ENCODE measurements at places on chromosomes 6 and 20.

GRCh38 chr6:28402197-28402596 is 2.6 kb upstream of the ZSCAN12 start:
- no peak for DNase-seq

DNA sequence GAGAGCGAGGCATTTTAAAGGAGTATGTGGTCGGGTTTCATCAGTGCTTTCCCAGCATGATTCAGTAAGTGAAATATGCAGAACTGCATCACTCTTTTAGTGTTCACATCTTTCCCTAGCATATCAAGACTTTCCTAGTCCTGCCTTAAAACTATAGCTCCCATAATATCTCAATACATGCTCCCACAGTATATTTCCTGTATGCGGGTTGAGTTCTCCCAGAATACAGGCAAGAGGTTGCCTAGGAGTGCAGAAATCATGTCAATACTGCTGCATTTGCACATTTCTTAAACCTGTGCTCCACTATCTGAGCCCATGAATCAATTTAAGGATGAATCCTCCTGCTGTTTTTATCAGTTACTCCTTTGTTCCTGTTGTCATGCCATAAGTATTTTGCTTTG is 386.6 kb upstream of the SLC35B3 start:
- DNase-seq: no peak

DNA sequence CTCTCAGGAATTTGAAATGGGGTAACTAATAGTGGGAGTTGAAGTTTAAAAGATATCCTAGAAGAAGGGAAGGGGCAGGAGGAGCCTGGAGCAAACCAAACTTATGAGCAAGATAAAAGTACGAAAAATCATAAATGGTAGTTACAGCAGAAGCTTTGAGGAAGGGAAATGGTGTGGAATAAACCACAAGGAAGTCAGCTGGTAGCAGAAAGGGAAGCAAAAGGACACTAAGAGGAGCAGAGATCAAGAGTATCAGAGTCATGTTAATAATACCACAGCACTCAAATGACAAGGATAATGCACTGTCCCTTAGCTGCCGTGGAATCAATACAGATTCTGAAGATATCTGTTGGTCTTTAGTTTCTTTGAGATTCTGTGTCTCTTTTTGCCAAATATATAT is 44.9 kb upstream of the CCDC28A start:
- DNase-seq: no peak

DNA sequence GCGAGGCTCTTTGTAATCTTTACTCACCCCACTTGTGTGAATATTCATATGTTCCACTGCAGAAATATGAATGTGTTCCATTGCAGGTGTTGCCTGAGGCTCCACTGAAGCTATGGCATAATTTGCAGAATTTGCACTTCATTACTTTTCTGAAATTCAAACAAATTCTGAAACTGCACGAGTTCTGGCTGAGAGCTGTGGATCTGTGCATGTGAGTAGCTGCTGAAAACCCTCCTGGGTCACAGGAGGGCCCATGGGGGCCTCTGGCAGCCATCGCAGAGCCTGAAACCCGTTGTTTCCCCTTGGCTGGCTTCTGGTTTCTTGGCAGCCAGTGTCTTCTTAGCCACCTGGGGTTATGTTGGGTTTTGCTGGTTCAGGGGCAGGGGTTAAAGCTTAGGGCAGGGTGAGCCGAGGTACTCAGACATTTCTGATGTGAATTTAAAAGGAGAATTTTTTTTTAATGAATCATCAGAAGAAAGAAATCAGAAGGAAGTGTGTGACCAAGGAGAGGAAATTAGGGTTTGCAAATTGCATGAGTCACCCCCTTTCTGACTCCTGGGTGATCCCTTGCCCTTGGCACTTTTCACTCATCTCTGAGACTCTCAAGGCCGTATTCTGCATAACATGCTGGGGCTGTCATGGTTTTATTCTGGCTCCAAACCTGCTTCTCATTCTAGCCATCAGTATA is 40.6 kb downstream of the TOX2 start:
- no peak for DNase-seq

GRCh38 chr6:158303210-158303731 is 9.0 kb upstream of the TULP4 start:
- no peak for DNase-seq

DNA sequence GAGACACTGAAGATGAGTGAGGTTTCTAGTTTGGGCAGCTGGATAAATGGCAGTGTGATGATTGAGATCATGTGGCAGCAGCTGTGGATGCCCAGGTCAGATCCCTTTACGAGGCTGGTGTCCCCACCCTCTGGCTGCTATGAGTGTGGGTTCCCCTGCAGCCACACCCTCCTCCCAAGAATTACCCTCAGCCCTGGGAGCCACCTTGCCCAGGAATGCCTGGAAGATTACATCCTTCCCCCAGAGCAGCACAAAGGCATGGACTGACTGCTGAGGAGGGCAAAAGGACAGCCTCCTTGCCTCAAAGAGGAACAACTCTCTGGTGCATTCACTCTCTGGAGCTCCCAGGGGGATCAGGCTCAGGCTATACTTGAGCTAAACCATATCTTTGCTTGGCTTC is 15.0 kb upstream of the PKHD1 start:
- no peak for DNase-seq

DNA sequence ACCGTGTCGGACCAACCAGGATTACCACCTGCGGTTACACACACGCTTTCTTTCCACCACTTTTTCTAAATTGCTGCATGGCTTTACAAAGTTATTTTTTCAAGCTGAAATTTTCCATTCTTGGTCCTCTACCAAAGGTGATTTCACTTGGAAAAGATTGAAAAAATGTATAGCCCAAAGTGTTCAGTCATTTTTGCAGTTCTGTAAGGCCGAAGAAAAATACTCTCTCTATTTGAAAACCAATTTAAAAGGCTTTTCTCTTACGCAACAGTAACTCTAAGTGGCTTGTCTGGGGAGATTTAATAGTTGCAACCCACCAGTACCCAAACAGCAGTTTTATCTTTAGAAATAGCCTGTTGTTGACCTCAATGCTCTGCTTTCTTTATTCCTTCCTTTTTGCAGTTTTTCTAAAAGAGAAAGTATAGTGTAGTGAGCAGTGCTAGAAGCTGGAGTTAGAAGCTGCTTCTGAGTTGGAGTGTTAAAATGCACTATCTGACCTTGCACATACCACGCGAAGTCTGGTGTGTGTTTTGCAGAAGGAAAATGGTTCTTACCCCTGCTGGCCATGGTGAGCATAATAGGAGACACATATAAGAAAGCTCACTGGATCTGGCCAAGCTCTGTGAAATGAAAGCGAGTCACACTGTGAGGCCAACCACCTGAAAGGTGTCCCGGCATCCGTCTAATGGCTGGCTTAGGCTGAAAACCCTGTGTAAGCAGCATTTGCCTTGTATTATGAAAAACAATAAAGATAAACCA is 271.6 kb upstream of the PRND start:
- no peak for DNase-seq

GRCh38 chr6:15327271-15327670 is 81.4 kb downstream of the JARID2 start:
- no peak for DNase-seq

DNA sequence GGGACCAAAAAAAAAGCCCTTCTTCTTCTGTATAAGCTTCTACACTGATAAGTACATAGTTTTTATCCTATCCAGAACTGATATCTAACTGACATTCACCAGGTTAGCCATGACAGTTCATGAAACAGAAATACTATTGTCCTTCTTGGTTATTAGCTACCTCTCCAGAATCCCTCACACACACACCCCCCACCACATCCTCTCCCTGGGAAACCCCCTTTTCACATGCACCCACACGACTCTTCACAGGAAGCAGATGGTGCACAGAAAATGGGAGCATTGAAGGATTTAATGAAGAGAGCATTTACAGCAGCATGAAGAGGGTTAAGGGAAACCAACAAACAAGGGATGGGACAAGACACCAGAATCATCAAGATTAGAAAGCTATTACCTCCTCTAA is 88.9 kb downstream of the FHL5 start:
- DNase-seq: no peak

GRCh38 chr6:115680621-115681020 is 380.1 kb downstream of the FRK start:
- DNase-seq: no peak

- no peak for DNase-seq
Observed at GRCh38 chr6:42017021-42017643, 33.2 kb upstream of the TAF8 start.

- no peak for DNase-seq
Observed at GRCh38 chr6:16508959-16509358, 252.3 kb downstream of the ATXN1 start.

DNA sequence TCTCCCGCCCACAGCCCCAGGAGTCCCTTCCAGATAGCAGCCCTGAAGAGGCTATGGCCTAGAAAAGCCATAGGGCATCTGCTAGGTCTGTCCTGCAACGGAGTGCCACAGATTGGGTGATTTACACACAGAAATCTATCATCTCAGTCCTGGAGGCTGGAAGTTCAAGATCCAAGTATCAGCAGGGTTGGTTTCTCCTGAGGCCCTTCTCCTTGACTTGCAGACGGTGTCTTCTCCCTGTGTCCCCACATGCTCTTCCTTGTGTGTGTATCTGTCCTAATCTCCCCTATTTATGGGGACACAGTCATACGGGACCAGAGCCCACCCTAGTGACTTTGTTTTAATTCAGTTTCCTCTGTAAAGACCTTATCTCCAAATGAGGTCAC is 15.3 kb downstream of the FOXF2 start:
- DNase-seq: no peak

DNA sequence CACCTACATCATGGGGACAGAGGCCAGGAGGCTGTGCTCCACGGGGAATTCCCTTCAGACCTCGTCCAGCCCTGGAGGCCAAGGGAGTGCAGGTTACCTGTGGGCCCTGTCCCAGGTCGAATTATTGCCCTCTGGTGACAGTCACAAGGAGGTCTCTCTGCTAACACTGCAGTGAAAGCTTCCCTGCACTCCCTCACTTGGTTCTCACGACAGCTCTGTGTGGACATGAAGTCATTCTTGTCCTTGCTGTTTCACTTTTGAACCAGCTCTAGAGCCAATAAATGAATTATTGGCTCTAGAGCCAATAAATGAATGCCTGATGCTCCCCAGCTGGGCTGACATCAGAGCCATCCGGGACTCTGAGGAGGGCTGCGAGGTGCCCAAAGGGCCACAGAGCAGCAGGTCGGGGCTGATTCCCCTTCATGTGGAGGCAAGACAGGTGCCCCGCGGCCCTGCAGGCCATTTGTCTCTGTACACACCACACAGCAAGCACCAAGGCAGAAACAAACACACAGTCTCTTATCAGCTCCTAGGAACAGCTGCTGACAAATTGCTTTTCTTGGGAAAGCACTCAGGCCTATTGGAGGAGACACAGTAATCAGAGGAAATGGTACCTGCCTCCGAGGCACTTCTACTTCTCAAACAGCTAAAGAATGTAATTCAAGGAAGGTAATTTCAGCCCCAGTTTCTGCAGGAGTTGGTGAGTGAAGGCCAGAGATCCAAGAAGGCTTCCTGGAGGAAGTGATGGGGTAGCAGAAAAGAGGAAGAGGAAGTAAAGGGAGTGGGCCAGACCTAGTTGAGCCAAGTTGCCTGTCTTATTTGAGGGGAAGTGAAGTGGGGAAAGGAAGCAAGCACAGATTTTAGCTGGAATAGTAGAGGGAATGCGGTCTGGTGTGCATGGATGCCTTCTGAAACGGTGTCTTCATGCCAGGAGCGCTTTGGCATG is 27.5 kb upstream of the TBXT start:
- DNase-seq: no peak

- no peak for DNase-seq
Observed at GRCh38 chr20:59863058-59863457, 70.4 kb downstream of the SYCP2 start.

GRCh38 chr6:36618366-36619355 is 24.5 kb downstream of the SRSF3 start:
- no peak for DNase-seq

DNA sequence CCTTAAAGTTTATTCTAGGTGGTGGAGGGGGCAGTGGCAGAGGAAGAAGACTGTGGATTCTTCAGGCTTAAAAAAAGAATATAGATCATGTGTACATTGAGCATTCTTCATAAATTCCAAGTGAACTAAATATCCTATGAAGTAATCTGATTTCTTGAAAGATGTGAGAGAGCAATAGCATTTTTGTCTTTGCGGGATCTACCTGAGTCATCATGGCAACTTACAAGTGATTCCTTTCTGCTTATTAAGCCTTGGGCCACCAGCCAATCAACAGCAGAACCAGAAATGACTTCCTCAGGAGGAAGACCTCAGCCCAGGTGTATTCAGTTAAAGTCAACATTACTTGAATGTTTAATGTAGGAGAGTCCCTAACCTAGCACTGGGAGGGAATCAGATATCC is 756.9 kb downstream of the TFAP2A start:
- no peak for DNase-seq

All from H9 (cell line).